ENCODE measurements at places on chromosomes 1 and 21. TPM values are rescaled to one million over a fixed set of nuclear protein-coding genes. Genes with fewer than 3 reads are reported as not detected.

DNA sequence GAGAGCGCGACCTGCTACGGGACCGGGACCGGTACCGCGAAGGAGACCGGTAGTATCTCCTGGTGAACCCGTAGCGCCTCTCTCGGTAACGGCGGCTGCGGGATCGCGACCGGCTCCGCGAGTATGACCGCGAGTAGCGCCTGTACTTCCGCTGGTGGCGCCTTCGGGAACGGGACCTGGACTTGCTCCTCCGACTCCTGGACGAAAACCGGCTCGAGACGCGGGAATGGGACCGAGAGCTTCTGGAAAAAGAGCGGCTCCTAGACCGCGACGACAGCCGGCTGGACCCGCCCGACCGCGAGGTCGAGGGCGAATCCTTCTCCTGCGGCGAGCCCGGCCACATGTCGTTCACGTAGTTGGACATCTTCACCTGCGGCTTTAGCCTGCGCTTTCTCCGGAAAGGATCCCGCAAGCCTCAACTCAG is 642 bp downstream of the RSRP1 start:
- DNase-seq, result no peak

The TYW3 gene
- 18.5 TPM for total RNA-seq

The SMPDL3B gene
- total RNA-seq, result not detected

- DNase-seq, result no peak
These were observed 107.6 kb downstream of the LHX9 start for GRCh38 chr1:198024782-198025181.

DNA sequence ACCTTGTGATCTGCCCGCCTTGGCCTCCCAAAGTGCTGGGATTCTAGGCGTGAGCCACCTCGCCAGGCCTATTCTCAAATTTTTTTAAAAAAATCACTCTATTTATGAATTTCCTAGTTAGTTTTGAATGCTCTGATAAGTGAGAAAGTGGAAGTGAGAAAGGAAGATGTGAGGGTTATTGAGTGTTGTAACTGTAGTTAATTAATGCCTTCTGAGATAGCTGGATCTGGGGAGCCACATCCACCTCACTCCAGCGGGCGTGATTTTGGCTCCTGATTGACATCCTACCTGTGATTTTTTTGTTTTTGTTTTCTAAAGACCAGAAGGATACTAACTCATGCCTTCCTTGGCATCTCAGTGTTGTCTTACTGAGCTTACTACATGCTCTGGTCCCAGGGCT is 65.6 kb downstream of the ST3GAL3 start:
- no peak for DNase-seq

The ASAP3 gene
- total RNA-seq, result 44.6 TPM

DNA sequence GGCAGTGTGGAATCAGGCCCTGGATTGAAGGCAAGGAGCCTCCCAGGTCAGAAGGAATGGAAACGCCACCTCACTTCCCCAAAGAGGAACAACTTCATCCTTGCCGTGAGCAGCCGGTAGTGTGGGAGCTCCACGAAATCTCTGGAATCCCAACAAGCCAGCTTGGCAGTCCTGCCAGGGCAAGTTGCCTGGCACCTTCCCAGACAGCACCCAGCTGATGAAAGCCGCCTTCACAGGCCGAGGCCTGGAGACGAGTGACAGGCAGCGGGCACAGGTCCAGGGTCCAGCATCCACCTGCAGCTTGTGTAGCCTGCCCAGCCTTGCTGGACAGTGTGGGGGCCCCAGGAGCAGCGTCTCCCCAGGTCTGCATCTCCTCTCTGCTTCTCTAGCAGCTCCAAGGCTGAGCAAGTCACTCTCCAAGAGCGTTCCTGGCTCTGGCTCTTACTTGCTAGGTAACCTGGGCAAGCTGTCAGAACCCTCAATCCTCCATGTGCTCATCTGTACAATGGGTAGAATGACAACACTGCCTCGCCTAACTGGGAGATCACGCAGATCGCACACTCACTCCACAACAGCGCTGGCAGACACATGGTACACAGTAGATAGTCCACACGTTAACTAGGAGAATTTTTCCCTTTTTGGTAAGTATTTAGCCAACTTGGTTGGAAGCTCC is 43.0 kb downstream of the ACOT7 start:
- DNase-seq, result peak; percentile 88

DNA sequence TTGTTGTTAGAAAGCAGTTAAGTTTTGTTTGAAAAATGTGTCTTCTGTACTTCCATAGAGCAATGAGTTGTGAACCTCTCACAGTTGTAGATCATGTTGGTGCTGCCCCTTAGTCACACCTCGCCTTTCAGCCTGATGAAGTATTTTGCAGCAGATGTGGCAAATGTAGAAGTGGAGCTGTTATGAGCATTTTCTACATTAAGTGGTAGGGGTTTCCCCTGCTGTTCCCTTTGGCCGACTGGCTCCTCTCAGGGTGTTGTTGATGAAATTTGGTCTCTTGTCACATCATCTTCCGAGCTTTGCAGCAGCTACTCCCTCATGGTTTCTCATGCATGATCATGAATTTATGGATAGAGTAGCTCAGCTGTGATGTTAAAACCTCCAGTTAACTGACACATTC is 33.6 kb upstream of the DENND1B start:
- no peak for DNase-seq

The KRTAP19-1 gene
- total RNA-seq, result not detected

DNA sequence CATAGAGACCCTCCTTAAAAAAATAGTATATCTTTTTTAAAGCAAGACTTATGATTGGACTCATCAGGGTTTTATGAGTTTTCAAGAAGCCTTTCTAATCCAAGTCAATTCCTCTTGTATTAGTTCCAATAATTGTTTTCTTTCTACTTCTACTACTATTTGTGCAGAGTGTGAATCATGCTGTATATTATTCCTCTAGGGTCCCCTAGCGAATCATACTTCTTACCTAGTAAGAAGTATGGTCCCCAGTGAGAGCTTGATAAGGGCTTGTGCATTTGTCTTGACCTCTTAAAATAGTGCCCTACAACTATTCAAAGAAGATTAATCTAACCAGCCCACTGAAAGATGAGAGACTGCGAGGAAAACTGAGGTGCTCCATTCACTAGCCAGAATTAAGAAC is 715.7 kb upstream of the ZP4 start:
- no peak for DNase-seq

- DNase-seq, result no peak
These were observed 107.9 kb upstream of the DYNLT5 start for GRCh38 chr1:66644331-66644730.

GRCh38 chr1:9755441-9755995 is 68.2 kb downstream of the CLSTN1 start:
- DNase-seq, result no peak

DNA sequence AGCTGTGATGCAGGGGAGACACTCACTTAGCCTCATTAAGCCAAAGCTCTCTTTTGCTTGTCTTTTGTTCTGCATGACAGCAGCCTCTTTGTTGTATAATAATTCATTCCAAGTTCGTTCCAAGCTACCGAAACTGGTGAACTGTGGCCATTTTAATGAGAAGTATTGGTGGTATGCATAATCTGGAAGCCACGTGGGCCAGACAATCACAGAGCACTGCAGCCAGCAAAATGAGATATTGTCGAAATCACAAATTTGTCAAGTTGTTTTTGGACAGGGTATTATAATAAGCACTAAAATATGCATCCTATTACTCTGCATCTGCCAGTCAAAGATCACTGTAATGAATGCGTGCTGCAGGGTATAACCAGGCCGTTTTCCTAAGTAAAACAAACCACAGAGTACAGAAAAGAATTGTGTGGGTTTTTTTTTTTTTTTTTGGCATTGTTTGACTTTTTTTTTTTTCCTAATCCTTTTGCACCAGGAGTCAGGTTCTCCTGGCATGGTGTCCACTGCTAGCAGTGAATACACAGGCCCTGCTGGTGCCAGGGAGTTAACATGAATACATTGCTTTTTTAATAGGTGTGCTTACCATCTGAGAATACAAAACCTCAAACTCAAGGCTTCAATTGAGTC is 423.9 kb downstream of the PTBP2 start:
- no peak for DNase-seq

- no peak for DNase-seq
These were observed 274.4 kb upstream of the FMN2 start for GRCh38 chr1:239817276-239817675.

GRCh38 chr1:240474133-240474614 is 137.8 kb downstream of the GREM2 start:
- DNase-seq, result no peak

DNA sequence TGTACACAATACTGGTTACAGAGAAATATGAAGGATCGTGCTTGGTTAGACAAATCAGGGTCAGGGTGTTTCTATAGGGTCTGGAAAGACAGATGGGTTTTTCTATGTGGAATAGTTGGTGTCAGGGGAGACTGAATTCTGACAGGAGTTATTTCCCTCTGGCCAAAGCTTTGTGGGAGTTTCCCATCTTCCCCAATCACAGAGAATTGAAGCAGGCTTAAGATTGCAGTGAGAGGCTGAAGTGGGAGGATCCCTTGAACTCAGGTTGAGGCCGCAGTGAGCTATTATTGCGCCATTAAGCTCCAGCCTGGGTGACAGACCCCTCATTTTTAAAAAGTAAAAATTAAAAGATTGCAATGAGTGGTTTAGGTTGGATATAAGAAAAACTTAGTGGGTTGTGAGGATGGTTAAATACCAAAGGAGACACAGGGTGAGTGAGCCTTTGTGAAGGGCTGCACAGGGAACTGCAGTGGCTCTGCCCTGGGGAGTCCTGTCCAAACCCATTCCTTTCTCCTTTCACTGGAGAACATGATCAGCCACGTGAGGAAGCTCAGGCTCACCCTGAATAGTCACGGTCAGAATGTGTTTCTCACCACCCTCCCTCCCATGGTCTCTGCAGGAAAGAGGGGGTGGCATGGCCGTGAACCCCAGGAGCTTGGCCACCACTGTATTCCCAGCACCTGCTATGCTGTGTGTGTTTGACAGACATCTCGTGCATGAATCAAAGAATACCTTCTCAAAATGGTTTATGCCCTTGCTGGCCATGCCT is 101.2 kb downstream of the INTS7 start:
- DNase-seq, result no peak

DNA sequence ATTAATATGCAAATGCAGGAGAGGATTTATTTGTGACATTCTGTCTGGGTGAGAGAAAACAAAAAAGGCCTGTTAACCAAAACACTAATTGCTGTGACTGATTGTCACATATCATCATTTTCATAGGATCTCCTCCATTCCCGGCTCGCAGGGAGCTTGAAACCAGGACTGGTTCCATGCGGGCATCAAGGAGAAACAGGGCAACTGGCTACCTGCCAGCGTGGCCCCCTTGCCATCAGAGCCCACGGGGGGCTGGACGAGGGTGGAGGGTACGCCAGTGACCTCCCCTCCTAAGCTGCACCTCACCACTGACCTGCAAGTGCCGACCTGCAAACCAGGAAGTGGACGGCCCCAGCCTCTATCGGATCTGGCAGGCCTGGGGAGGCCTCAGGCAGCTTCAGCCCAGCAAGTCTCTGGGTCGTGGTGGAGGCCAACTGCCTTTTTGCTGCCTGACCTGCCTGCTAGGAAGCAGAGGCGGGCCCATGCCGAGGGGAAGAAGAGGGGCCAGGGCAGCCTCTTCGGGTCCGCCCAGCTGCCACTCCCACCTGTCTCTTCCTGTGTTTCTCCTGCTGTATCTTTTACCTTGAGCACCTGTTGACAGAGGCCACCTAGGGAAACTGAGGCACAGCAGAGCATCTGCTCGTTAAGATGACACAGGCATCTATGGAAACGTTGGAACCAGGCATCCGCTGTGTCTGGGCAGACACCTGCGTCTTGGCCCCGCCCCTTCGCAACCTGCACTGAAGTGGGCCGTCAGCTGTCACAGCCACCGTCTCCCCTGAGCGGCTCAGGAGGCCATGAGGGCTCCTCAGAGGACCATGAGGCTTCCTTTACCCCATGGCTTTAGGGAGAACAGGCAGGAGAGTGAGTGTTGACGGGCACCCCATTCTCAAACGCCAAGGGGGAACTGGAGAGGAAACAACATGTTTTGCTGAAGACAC is 74.8 kb downstream of the CASZ1 start:
- peak; percentile 43 for DNase-seq

The PGLYRP4 gene
- total RNA-seq, result not detected

DNA sequence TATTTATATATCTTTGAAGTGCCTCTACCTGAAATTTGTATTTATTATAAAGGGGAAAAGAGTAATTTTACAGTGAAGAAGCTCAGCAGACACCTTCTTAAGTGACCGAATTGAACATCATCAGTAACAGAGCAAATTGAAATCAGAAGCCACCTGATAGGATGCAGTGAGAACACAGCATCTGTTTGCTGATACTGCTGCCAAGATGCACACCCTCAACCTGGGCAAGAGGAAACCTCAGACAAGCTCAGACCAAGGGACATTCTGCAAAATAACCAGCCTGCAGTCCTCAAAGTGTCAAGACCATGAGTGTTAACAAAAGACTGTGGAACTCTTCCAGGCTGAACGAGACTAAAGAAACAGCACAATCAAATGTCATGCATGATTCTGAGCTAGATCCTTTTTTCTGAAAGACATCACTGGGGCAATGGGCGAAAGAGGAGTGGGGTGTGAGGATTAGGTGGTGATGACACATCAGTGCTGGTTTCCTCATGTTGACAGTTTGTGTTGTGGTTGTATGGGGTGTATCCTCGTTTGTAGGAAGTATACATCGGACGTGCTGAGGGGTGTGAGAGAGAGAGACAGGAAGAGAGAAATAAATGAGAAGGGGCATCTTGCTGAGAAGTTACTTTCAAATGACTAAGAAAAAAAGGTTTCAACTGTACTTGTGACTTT is 103.7 kb downstream of the ABCA4 start:
- no peak for DNase-seq

The LAMC2 gene
- 4.0 TPM for total RNA-seq

DNA sequence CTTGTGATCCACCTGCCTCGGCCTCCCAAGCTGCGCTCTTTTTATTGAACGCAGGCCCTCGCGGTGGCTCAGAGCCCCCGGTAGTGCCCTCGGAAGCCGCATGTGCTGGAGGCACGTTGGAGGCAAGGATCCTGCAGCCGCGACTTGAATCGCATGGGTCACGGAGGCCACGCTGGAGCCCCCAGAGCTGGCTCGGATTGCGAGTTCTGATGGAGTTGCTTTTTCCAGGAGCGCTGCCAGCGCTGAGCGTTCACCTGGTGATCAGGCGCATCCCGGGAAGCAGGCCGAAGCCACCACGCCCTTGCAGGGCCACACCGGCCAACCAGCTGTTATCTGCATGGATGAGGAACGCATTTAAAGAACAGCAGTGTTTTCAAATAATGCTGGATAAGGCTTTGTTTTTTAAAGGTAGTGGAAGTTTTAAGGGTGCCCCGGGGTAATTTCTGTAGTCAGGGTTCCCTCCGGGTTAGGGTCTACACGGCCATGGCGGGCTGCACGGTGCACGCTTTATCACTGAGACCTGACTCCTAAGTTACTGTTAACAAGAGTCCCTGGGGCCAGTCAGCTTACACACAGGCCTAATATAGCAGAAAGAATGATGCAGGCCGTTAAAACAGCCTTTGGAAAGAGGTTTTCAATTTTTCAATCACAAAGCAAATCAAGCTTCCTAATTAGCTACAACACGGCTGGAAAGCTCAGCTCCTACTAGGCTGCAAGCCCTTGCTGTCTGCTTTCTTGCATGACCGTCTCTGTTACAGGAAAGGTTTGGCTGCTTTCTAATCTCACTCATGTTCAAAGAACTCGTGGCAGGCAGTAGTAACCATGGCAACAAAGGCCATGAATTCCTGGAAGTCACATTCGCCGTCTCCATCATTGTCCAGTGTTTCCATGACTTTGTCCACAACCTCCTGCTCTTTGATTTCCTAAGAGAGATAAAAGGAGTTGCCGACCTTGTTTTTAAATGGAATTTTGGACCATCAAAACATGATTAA is 6.0 kb downstream of the S100B start:
- DNase-seq, result no peak

The NEGR1 gene
- total RNA-seq, result 15.7 TPM

The TMPRSS2 gene
- total RNA-seq, result not detected

Measured in Right ventricle myocardium superior (tissue), 1 donor.